ENCODE measurements at places on chromosomes 1 and 21.

DNA sequence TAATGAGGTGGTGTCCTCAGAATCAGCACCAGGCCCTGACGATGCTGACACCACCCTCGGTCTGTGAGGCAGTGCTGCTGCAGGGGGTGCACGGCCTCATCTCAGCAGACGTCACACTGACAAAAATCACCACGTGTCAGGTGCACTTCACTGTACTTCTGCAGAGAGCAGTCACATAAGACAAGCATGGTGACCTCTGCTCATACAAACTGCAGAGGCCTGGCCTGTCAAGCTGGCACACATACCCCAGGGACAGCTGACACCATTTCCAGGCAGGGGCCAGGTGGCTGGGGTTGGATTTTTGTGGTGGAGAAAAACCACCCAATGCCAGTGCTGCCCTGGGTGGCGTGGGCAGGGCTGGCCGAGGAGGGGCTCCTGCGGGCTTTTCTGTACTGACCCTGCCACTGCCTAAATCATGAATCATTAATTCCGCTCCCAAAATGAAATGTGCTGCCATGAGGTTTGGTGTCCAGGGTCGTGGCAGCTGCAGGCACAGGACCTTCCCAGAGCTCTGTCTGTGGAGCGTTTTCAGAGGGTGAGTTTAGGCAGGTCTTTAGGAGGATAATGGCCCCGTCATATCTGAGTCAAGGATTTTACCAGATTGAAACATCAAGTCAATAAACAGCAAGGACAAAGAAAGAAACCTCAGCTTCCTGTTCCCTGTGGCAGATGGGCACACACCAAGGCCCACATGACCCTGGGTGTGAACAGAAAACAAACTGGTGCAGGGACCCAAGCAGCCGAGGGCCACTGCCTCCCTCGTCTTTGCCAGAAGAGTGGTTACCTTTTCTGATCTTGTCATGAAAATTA is 33.4 kb upstream of the GPR153 start:
- DNase-seq, result no peak

DNA sequence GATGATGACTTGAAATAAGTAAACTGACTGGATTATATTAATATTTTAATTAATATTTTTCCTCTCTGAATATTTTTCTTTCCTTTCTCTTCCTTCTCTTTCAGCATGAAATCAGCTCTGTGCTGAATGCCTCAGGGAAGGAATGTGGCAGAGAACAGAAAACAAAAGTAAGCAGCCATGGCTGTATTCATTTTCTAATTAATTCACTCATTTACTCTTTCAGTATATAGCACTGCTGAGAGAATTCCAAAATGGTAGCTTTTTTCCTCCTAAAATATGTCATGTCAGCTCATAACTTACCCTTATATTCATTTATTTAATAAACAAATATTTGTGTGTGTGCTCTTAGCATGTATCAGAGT is 522.5 kb downstream of the PTPRC start:
- no peak for DNase-seq

DNA sequence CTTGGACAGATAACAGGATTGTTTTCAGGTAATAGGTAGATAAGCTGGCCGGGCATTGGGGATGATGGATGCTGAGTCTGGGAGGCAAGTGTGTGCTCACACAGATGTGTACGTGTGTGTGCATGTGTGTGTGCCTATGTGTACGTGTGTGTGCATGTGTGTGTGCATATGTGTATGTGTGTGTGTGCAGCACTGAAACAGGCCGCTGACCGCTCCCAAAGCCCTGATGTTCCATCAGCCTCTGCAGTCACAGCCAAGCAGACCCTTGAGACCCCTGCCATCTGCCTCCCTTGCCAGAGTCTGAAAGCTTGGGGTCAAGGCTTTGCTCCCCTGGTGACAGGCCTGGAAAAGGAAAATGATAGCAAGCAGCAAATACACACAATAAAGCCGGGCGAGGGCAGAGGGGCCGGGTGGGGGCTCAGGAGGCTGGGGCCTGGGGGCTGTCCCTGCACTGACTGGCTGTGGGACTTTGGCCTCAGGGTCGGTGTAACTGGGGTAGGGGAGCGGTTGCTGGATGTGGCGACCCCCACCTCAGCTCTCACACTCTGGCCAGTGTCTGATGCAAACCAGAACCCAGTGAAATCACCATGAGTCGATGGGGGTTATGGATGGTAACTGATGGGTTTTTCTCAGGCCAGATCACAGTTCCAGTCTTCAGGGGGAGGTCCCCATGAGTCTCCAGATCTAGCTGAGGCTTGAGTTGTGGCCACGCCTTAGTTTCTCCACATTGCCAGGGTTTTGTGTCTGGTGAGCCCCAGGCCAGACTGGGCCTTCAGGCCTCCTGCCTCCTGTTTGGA is 9.2 kb upstream of the TNFRSF8 start:
- no peak for DNase-seq

DNA sequence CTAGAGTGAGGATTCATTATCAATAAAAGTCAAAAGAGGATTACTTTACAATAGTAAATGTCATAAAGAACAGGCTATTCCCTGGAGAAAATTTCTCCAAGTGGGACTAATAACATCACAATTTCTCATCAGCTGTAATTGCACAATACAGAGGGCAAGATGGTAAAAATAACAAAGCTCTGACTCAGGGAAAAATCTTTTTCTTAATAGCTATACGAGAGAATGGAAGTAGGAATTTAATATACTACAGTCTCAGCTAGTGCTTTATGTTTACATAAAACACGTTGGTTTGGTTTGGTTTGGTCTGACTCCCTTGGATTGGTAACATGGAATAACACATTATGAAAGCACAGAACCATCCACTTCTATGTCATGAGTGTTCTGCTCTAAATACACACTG is 397.6 kb downstream of the LRRIQ3 start:
- peak; percentile 67 for DNase-seq

GRCh38 chr1:155196103-155196892 is 11.4 kb downstream of the THBS3 start:
- DNase-seq, result no peak

DNA sequence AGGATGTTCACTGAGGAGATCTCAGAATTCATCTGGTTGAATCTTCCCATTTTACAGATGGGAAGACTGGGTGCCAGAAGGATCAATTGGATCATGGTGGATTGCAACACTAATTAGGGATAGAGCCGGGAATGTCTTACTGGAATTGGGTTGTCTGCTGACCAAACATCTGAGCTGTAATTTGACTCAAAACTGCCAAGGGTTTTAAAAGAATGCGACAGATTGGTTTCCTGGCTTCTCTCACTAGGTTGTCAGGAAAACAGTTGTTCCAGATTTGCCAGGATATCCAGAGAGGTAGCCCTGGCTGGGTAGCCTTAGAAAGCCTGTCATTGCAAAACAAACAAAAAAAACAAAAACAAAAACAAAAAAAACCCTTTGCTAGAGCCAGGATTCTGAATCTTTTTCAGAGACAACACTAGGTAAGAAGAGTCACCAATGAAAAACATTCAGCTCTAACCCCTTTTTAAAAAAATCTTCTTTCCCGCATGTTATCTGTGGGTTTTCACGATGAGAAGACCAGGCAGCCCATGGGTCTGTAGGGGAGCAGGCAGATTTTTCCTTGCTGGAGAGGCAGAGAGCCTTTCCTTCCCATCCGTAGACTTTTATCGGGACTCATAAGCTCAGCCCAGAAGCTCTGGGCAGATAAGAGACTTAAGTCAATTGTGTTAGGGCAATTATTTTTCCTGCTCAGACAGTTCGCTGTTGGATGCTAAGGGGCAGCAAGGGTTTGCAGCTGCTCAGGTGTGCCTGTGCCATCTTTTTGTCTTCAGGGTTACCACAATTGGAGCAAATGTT is 418.9 kb downstream of the PRDM2 start:
- no peak for DNase-seq

- DNase-seq, result no peak
Observed at GRCh38 chr1:25524568-25525360, 18.6 kb upstream of the LDLRAP1 start.

- DNase-seq, result peak; percentile 41
Observed at GRCh38 chr1:8562881-8563865, 245.3 kb downstream of the SLC45A1 start.

DNA sequence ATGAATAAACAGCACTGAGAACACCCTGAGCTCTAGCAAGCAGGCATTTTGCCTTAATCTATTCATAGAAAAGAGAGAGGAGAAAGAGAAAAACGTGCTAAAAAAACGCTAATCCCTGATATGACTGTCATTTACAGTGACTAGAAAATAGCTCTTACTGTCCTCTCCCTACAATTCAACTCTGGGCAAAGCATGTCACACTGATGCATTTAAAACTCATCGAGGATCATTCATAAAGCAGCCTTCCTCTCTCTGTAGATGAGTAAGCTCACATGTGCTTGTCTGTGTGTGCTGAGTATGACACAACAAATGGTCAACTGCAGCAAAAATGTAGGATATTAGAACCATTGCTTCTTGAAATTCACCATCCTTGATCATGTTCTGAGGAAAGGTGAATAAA is 109.0 kb downstream of the SGIP1 start:
- peak; percentile 31 for DNase-seq

DNA sequence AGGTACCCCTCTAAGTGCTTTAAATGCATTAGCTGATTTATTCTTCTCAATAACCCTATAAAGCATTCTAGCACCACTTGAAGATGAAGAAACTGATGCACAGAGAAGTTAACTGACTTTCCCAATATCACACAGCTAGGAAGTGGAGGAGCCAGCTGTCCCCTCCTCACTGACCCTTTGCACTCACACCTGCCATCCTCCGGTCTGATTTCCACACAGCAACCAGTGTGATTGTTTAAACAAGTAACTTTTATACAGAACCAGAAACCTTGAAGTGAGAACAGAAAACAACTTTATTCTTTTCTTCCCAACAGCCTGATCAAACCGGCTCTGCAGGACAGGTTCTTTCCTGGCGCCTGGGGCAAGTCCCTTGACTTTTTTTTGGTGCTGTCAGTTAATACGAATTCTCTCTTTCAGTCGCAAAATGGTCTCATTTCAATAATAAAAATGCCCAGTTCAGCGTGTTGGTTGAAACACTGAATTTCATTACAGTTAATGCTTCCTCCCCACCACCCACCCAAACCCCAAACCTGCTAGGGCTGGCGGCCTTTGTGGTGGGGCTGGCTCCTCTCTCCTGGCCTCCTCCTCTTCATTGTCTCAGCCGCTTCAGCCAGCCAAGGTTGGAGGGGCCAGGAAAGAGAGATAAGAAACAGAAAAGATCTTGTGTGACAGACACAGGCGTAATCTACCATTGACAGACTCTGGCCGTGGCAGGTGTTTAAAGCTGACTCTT is 26.4 kb upstream of the EEIG2 start:
- no peak for DNase-seq

GRCh38 chr1:66599346-66599745 is 65.4 kb downstream of the SGIP1 start:
- no peak for DNase-seq

DNA sequence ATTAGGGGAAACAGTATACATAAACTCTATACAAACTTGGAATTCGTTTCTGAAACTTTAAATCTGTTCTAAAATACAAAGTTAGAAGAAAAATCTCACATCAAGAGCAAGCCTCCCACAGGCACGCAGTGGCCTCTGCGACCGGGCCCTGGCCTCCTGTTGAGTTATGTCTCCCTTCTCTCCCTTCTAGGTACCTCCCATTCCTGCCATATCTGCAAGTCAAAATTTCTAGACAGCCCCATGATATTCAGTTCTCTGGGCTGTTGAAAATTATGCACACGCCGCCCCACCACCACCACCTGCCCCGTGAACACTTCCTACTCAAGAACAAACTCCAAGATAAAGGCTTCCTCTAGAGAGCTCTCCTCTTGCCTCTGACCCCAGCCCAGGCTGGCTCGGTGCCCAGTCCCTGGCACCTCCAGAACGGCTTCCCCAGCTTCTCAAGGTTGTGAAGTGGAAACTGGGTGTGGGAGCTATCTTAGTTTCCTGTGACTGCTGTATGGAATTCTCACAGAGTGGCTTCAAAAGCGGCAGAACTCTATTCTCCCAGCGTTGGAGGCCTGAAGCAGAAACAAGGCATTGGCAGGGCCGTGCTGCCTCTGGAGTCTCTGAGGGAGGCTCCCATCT is 37.7 kb upstream of the LRP8 start:
- DNase-seq, result no peak

DNA sequence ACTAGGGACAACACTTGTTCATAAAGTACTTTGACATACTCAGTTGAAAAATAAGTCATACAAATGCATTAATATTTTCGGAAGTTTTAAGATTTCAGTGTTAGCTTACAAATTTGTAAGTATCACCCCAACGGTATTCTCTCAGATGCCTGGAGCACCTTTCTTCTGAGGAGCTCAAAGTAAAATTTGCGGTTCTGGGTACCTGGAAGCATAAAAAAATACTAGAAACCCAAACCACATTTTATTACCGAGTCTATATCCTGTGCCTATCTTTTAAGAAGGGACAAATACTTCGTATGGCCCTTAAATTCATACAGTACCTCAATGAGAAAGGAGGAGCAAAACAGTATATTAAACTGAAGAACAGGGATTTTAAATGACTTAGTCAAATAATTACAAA is 10.2 kb downstream of the SRSF4 start:
- DNase-seq, result no peak

- peak; percentile 48 for DNase-seq
Observed at GRCh38 chr1:54273795-54274163, 73.8 kb downstream of the MRPL37 start.

DNA sequence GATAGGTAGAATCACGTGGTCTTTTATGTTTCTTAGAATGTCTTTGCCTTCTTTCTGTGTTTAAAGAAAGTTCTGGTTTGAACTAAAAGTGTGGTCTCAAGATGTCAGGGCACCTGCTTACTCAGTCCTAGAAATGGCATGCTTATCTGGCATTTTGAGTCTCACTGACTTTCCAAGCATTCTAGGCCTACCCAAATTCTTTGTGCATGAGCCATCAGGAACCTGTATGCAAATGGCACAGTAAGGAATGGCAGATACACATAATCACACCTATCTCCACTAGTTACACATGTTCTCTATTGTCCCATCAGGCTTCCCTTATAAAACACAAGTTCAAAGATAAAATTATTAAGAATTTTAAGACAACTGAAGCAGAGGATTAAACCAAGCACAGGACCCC is 29.5 kb upstream of the CLCA4 start:
- no peak for DNase-seq

- DNase-seq, result no peak
Observed at GRCh38 chr1:223645903-223646302, 19.6 kb downstream of the CAPN8 start.

DNA sequence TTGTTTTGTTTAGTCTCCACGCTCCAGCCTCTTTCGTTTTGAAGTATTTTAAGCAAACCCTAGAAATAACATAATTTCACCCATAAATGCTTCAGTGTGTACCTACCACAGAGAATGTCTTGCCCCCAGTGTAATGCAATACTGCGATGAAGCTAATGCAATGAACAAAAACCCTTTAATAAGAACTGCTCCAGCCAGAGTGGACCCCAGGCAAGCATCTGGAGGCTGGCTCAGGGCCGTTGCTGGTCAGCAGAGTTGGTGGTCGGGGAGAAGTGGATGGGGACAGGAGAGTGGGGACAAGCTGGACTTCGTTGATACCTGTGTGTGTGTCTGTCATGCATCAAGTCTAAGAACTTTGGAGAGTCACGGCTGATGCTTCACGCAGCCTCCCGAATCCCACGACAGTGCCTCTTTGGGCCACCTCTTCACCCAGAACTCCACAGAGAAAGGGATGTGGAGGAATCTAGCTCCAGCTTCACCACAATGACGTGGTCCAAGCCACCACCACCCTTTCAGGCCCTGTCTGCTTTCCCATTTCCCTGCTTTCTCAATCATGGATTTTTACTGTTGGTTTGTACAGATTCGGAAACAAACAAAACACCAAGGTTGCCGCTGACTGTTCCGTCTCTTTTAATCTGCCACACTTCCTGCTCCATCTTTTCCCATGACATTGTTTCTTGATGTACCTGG is 108.6 kb upstream of the ERRFI1 start:
- DNase-seq, result peak; percentile 50
